ENCODE measurements at places on chromosomes 4 and X.
A peak's percentile ranks its signal among the peaks of the same experiment; 100 is the strongest.

DNA sequence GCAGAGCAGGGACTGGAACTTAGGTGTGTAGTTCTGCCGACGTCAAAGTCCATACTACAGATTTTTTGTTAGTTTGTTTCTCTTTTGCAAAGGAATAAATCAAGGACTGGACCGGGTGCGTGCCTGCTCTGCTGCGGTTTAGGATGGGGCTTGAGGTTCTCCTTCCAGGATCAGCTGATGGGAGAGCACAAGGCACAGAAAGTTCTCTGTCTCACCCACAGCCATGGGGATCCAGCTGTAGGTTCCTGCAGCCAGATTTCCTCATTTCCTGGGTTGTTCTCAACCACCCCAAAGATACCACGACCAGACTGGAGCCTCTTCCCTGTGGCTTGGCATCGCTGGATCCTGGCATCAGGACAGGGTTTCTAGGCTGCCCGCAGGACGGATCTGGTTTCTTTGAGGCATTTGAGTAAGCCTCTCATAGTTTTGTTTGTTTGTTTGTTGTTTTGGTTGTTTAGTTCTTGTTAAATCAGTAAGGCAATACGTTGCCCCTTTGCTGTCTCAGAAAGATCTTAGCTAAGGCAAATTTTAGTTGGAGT lies 789 bp upstream of the SRPX start:
- DNase-seq, result no peak

DNA sequence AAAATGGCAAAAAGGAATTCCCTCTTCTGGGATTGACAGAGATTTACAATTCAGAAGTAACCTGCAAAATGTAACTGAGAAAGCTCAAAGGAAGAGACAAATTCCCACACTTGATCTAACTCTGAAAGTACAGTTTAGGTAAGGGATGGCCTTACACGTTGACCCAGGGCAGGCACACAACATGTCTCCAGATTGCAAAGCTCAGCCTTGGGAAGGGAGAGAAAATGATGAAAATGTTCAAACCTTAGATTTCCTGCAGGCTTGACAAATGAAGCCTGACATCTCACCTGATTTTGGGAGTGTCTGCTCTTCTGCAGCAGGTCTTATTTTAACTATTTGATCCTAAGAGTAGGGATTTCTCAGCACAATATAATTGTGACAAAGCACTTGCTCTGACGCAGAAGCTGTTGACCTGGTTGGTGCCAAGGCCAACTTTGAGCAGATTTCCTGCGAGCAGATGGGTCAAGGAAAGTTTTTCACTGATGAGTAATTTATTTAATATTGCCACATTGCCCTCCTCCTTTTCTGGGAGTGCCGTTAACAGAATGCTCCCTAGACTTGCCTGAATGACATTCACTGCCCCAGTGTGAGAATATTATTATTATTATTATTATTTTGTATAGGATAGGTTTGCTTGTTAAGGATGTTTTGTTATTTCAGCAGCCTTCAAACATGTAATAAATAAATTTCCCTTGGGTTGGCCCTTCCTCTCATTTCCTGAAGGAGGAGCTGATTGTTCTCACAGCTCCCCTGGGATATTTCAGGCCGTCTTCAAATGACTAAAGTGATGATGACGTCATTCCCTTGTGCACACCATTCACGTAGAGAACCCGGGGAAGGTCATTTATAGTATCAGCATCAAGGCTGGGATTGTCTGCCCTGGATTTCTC lies 157.1 kb downstream of the VEGFC start:
- DNase-seq, result no peak

DNA sequence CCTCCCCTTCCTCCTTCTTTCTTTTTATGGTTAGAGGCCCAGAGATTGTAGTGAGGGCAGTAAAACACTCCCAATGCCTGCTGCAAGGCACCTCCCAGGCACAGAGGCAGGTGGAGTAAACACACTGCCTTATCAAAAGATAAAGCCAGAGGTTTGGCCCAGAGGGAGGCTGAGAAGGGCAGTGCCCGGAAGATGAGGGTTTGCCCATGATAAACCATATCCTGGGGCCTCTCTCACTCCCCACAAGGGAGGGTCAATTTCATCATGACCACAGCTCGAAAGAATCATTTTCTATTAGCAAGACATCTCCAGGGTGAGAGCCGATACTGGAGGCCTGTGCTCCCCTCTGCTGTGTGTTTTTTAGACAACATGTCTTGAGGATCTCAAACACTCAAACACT lies 98.5 kb upstream of the FAM9C start:
- no peak for DNase-seq

DNA sequence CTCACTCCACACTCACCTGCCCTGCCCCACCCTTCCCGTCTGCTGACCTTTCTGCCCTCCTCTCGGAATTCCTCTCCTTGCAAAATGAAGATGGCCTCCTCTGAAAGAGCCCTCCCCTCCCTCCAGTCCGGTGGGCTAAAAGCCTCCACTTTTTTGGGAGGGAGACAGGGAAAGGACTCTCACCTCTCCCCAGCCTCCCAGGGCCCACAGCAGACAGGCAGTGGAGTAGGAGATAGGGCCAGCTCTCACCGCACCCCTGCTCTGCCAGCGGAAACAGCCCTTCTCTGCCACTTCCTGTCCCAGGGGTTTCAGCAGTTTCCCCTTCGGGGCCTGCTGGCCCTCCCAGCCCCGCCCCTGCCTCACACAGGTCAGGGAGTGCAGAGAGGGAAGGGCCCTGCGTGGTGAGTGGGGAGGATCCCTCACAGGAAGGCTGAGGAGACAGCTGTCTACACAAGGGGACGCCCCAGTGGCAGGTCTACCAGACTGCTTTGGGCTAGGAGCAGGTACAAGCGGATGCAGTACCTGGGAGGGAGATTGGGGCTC lies 18.2 kb downstream of the ELF4 start:
- DNase-seq, result peak; percentile 67

DNA sequence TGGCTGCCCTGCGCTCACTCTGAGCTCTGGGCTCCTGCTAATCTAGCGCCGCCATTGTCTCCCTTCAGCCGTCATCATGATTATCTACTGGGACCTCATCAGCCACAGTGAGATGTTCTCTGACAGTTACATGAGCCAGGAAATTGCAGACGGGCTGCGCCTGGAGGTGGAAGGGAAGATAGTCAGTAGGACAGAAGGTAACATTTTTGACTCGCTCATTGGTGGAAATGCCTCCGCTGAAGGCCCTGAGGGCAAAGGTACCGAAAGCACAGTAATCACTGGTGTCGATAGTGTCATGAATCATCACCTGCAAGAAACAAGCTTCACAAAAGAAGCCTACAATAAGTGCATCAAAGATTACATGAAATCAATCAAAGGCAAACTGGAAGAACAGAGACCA lies 21.8 kb upstream of the PIN4 start:
- no peak for DNase-seq

DNA sequence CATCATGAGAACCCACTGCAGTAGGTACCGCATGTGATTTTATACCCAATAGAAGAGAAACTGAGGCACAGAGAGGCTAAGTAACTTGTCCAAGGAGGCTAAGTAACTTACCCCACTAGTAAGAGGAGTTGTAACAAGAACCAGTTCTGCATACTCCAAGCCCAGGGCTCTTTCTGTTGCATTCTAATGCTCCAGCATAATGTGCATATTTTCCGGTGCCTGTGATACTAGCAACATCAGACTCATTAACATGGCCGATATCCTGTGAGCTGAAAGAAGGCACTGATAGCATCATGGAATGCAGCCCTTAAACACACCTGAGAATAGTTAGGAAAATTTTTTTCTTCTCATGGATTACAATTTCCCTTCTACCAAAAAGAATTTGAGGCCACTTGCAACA lies 39.7 kb upstream of the KLF3 start:
- no peak for DNase-seq

DNA sequence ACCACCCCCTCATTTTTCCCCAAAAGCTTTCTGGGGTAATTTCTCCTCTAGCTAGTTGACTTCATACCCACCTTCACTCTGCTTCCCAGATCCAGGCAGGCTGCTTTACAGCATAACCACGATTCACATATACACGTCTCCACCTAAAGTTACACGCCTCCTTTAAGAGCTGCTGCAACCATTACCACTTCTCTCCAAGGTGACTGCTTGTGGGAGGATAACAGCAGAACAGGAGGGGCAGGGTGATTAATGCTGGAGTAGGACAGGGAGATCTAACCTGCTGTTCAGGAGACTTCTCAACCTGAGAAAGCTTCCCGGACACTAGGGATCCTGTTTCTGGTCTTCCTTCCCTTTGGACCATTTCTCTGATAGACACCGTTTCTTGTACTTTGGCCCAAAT lies 77.4 kb downstream of the MGST2 start:
- no peak for DNase-seq

GRCh38 chrX:16712548-16713155 lies at the start of gene CTPS2:
TSS of gene CTPS2 (minus strand) at chrX:16712669. CDS start at chrX:16702902, 9,767 bp downstream.
- DNase-seq, result no peak

GRCh38 chrX:26008042-26008441 lies 130.1 kb upstream of the MAGEB18 start:
- no peak for DNase-seq

- no peak for DNase-seq
Measured at GRCh38 chr4:73978886-73979285, 2.9 kb downstream of the PF4 start.

DNA sequence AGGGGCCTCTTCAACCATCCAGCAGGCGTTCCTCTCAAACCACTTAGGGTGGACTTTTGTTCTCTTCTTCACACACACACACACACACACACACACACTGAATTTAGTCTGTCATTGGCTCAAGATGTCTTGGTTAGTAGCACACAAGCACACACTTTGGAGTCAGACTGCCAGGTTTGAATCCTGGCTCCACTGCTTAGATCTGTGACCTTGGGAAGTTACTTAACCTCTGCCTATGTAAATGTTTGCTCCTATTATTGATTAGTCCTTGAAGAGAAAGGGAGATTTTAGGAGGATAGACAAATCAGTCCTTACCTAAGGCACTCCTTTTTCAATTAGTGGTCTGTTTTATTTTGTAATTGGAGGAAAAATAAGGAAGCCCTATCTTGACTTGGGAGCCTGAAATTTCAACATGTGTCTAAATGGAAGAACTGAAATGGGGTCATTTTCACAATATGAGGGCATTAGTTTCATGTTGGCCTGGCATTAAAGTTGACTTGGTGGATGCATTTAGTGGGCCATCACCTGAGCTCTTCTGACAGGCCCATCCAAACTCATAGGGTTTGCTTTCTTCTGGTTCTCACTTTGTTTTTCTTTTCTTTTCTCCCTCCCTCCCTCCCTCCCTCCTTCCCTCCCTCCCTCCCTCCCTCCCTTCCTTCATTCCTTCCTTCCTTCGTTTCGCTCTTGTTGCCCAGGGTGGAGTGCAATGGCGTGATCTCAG lies 13.3 kb upstream of the TMEM131L start:
- DNase-seq, result no peak

DNA sequence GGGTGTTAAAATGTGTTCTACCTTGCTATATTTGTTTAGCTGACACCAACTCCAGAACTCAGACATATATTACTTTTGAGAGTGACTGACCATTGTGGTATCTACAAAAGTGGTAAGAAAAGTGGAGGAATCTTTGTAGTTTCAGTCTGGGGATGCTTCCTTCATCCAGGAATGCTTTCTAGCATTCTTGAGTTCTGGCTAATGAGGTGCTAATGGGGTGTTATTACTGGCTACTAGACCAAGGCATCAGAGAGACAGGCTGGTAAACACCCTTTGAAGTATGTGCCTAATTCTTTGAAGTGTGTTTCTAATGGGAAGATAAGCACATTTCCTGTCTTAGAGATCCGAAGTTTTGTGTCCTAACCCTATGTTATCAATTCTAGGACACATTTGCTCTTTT lies 310.4 kb downstream of the SPRY1 start:
- no peak for DNase-seq

DNA sequence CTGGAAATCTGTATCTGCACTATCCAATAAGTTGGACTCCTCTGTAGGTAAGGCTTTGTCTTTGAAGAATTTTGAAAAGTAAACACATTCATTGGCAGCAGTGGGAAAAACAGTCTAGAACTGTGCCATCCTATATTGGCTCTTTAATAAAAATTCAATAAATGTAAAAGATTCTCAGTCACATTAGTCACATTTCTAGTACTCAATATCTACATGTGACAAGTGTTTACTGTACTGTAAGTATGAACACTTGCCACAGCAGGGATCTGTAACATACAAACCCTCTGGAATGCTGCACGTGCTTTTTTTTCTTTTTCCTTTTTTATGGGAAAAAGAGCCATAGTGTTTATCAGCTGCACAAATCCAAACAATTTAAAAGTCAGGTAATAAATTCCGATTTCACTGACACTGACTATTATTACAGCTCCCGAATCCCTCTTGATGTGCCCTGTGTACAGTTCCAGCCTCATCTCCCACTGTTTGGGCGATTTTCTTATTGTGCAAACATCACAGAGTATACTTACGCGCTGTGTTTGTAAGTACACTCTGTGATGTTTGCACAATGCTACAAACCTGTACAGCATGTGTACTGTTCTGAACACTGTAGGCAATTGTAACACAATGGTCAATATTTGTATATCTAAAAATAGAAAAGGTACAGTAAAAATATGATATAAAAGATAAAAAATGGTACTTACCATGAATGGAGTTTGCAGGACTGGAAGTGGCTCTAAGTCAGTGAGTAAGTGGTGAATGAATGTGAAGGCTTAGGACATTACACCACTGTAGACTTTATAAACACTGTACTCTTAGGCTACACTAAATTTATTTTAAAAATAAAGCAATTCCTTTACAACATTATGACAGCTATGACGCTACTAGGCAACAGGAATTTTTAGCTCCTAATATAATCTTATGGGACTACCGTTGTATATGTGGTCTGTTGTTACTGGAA lies 8.7 kb downstream of the PYURF start:
- DNase-seq, result no peak

DNA sequence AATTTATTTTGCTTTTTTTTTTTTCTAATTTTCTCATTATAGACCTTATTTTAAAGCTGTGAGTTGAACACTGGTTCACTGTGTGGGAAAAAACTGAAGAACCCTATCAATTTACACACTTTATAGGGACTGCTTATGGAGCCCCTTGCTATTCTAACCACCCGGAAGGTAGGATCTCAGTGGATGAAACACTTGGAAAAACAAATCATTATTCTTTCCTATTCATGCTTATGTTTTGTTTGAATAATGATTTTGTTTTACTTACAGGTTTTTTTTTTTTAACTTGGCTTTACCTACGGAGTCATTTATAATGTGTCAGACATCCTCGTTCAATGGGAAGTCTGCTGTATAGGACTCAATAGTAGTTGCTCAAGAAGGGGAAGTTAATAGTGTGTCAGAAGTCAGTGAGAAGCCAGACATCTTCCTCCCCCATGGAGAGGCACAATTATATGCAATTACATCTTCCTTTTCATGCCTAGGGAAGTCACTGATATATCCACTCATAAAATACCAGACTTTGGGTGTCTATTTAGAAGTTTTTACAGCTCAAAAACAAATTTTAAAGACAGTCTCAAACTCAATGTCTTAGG lies 113.2 kb downstream of the ARSF start:
- no peak for DNase-seq

DNA sequence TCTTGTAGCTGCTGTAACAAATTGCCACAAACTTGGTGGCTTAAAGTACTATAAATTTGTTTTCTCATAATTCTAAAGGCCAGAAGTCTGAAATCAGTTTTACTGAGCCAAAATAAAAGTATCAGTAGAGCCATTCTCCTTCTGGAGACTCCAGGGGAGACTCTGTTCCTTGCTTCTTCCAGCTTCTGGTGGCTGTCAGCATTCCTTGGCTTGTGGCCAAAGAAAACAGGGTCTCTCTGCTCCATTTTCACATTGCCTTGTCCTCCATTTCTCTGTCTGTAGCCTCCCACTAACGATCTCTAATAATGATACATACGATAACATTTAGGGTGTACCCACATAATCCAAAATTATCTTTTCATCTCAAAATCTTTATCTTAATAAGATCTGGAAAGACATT lies 200.4 kb downstream of the MAB21L2 start:
- DNase-seq, result no peak

GRCh38 chr4:76556452-76556851 lies 121.4 kb downstream of the SHROOM3 start:
- no peak for DNase-seq

GRCh38 chr4:125430086-125430485 lies 115.3 kb downstream of the FAT4 start:
- DNase-seq, result no peak
